ENCODE measurements at places on chromosomes 4 and X.

- no peak for DNase-seq
Measured at GRCh38 chr4:112510291-112511092, 5.5 kb downstream of the NEUROG2 start.

GRCh38 chr4:45131020-45131419 is 404.7 kb upstream of the GNPDA2 start:
- no peak for DNase-seq

DNA sequence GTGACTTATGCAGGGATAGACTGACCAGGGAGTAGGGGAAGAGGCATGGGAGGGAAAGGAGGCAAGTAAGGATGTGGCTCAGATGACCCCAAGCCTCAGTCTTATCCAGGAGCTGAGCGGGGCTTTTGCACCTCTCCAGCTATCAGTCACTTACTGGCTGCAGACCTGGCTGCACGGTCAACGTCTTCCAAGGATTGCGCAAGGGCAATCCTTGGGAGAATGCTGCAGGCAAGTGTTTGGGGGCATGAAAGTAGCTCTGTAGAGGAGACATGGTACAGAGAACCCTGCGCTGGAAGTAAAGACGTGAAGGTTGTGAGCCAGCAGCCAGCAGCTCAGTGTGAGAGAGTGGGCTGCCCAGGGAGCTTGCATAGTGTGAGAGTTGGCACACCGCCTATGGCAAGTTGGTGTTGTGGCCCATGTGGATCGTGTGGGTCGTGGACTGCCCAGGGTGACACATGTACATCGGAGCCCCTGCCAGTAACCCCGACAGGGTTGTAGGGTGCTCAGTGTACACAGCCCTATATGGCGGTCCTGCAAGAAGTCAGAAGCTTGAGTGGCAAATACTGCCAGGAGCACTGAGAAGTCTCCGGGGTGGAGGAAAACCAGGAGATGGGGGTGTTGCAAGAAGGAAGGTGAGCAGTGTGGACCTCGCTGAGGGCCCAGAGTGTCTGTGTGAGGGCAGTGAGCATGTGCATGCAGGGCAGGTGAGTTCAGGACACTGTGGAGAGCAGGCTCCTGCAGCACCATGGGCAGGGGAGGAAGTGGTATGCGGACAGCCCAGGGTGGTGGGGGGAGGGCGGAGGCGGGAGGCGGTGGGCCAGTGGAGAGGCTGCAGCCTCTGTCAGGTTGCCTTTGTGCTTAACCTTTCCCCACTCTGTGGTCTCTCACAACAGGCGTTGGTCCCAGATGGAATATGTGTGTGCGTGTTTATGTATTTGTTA is 50.9 kb downstream of the KIT start:
- no peak for DNase-seq

DNA sequence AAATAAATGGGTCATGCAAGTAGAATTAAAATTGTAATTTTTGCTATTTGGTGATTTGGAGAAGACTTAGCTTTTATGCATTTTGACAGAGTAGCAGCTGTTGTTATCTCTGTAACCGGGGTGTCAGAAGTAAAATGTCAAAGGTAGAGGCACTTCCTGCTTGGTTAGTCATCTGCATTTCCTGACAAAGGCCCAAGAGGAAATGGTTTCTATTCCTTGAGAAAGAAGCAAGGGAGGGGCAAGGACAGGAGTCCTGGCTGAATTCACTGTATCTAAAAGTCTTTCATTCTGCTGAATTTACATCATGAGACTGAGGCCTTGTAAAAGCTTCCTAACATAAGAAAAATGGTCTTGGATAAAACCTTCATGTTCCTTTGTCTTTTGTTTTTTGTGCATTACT is 550.9 kb upstream of the BOD1L1 start:
- no peak for DNase-seq

GRCh38 chr4:125062115-125063050 is 252.4 kb upstream of the FAT4 start:
- no peak for DNase-seq

GRCh38 chrX:134971926-134972325 is 18.9 kb upstream of the SMIM10 start:
- no peak for DNase-seq

Measured in vagina (tissue), 2 donors.